Stimulated activated CD4-positive, alpha-beta T cell treated with anti-CD3 and anti-CD28 coated beads, Interleukin-1b, Interleukin-23, amount 100 ng/mL, for 48 hours (primary cell): ENCODE measurements at places on chromosomes 3 and 15.
A peak's percentile ranks its signal among the peaks of the same experiment; 100 is the strongest.

- no peak for DNase-seq
These were observed 316.6 kb downstream of the NTRK3 start for GRCh38 chr15:87939848-87940457.

DNA sequence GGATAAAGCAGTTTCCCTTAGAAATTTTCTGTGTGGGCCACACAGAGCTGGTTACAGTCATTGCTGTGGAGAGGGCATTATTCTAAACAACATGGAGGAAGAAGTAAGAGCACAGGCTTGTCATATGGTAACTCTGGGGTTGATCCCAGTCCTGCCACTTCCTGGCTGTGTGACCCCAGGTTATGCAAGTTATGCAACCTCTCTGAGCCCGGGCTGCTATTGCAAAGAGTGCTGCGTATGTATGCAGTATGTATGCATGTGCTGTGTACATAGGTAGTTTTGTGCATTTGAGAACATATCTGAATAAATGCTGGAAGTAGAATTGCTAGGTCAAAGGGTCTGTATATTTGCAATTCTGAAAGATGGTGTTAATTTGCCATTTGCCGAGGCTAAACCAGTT lies 9.2 kb downstream of the SPSB4 start:
- no peak for DNase-seq

DNA sequence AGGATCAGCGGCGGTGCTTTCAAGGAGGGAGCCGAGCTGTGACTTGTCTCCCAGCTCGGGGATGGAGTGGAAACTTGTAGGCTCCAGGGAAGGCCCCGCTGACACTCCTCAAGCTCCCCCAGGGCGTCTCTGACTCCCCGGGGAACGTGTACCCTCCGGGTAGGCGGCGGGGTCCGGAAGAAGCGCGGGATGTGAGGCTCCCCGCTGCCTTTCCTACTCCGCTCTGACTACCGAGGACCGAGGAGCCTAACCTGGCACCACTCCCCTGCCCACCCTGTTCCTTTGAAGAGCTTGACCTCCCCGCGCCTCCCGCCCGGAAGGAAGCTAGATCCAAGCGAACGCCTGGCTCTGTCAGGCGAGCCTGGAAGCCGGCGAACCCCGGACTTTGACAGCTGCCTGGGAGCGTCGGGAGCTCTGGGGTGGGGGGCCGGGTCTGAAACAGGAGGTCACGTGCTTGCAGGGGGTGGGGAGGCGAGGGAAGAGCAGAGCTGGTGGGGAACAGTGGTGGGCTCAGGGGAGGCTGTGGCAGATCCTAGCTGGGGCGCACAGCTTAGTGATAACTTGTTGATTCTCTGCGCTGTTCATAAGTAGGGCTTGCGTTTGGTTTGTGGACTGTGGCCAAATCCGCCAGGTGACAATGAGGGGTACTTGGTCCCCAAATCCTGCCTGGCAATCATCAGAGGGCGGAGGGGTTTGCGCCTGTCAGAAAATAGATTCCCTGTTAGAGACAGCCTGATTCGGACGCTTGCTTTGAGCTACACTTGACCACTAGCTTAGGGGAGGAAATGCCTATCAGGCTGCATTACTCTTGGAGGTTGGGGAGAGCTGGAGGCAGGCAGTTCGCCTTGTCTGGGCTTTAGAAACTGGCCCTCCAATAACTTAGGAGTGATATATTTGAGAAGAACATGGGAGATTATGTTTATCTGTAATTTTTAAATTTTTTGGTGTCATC lies 1.2 kb downstream of the CLSTN2 start:
- no peak for DNase-seq

DNA sequence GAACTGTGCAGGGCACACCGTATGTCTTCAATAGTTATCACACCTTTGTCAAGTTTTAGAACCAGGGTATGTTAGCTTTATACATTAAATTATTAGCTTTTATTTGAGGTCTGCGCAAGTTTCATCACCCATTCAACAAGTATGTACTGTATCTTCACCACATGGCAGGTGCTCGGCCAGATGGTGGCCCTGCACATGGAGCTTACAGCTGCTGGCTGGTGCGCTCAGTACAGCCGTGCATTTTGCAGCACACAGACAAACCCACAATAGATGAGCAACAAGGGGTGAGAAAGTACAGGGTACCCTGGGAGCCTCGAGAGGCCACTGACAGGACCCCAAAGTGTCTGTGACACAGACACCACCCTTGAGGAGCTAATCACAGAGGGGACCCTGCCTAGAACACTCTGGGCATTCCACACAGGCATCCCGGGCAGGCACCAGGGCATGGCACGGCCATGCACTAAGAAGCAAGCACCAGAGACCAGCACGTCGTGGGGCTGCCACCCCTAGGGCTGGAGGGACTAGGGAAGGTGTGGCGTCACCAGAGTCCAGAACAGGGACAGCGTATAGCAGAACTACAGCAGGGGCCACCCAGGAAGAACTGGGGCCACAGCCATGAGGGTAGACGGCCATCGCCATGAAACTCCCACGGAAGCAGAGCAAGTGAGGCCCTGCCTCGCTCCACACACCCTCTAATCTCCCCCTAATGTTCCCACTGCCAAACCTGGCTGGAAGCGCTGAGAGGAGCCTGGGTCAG lies 27.4 kb downstream of the ZXDC start:
- DNase-seq: no peak

- no peak for DNase-seq
These were observed 85.6 kb downstream of the NEDD4 start for GRCh38 chr15:55907797-55908196.

- no peak for DNase-seq
These were observed 17.1 kb downstream of the TPM1 start for GRCh38 chr15:63059573-63060216.

DNA sequence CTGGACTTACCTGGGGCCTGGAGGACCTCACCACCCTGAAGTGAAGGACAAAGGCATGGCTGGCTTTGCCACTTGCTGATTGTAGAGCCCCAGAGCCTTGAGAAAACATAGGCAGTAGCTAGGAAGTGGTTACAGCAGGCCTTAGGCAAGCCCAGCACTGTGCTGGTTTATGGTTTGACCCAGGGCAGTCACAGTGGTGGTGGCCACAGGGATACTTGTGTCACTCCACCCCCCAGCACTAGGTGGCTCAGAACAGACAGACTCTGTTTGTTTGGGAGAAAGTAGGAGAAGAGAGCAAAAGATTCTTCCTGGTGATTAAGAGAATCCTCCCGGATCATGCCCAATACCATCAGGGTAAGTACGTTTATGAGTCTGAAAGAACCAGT lies 13.2 kb upstream of the COL8A1 start:
- DNase-seq: no peak

- no peak for DNase-seq
These were observed 30.4 kb upstream of the HDC start for GRCh38 chr15:50295966-50296365.

GRCh38 chr15:63402498-63403253 lies 21.0 kb upstream of the CA12 start:
- no peak for DNase-seq

- peak; percentile 39 for DNase-seq
These were observed 42.0 kb upstream of the SKOR1 start for GRCh38 chr15:67783303-67783702.
